ENCODE measurements at places on chromosomes 7 and 10. TPM values are rescaled to one million over a fixed set of nuclear protein-coding genes. Genes with fewer than 3 reads are reported as not detected.

Gene NYAP1
- 5.4 TPM for total RNA-seq

Gene AUTS2
- total RNA-seq = 1.2 TPM

Gene MYH16
- not detected for total RNA-seq

Gene MSMB
- not detected for total RNA-seq

Gene TFAM
- total RNA-seq = 39.0 TPM

Gene SH2D4B
- 0.34 TPM for total RNA-seq

Gene HOXA10
- 3.7 TPM for total RNA-seq

Gene ANKMY2
- 14.6 TPM for total RNA-seq

Gene CCL24
- total RNA-seq = not detected

Gene GPNMB
- total RNA-seq = 0.68 TPM

Gene MUC12
- not detected for total RNA-seq

Gene UTF1
- total RNA-seq = not detected

Gene ZPBP
- not detected for total RNA-seq

Gene PTF1A
- total RNA-seq = not detected

Gene ENKUR
- 0.17 TPM for total RNA-seq

Gene PUS7
- total RNA-seq = 35.1 TPM

Gene HACD1
- total RNA-seq = 27.9 TPM

Gene CLRN3
- 0.19 TPM for total RNA-seq

Gene NCF1
- total RNA-seq = not detected

Gene PDE1C
- total RNA-seq = 1.2 TPM

DNA sequence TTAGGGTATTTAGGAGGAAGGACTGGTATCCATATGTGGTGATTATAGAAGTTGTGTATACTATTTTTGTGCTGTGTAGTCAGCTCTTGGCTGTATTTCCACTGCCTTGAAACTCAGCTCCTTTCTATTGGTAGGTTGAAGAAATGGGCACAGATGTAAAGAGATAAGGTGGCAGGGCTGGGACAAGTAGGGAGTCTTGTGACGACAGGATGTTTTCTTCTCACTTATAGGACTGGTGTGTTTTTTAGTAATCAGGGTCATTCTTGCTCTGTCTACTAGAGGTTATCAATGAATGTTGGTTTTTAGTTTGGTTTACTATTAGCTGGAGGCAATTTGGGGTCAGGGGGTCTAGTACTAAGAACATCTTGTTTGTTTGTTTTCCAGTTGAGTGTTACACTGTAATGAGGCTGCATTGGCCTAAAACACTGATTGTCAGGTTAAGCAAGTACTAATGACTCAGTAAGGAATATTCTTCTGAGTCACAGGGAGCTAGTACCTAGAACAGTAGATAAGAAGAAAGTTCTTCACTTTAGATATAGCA lies 11.8 kb downstream of the UBN2 start:
- DNase-seq = peak; percentile 30

- DNase-seq = peak; percentile 44
Measured at GRCh38 chr7:80135309-80136104, 876 bp downstream of the GNAI1 start.

DNA sequence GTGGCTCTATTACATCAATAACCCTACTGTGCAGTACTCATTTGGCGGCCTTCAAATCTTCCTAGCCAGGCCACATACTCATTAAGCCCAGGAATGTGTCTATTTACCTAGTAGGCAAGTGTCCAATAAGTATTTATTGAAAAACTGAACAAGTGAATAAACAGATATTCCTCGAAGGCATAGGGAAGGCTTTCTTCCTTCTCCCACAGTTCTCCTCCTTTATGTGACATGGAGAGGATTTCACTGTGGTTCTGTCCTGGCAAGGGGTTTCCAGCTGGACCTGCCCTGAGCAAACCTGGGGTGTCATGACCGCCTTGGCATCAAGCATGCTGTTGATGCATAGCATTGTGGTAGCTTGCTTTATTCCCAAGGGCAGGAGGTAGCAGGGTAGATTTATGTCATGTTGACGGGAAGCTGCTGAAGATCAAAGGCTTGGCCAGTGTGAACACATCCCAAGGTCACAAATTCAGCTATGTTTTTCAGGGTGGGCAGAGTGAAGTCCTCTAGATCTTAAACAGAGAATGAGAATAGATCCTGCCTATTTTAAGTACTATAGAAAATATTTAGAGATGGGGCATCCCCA lies 195.1 kb downstream of the INHBA start:
- no peak for DNase-seq

DNA sequence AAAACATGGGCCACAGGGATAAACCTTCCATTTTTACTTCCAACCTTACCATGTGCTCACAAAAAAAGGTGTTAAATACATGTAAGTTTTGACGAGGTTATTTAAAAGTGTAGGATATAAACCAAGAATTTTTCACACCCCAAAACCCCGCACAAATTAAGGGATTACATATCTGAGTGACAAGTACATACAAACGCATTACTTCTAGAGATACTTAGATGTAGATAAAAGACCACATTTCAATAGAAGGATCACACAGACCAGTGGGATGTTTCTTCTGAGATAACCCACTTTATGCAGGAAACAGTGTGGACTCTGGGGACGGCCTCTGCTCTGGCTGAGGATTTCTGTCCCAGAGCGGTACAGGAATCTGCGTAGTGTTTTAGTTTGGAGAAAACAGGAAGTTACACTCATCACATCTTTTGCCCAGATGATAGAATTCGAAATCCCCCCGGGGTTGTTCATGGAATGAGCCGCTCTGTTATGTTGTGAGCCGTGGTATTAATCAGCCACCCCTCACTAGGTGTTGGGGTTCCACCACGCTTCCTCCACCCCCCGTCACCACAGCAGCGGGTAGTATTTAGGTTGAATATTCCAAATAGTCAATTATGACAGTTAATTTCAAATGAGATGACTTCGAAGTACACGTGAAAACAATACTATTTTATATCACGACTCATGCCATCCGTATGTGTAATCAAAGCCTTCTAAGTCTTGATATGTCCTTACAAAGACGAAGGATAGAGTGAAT lies 1.3 kb upstream of the CUL1 start:
- peak; percentile 64 for DNase-seq

- no peak for DNase-seq
Measured at GRCh38 chr7:107345898-107346297, 124.0 kb upstream of the GPR22 start.

- DNase-seq = no peak
Measured at GRCh38 chr10:18683427-18683826, 24.2 kb downstream of the ARL5B start.

GRCh38 chr10:82618007-82618406 lies 743.0 kb downstream of the NRG3 start:
- DNase-seq = no peak

- DNase-seq = no peak
Measured at GRCh38 chr7:42211938-42212337, 25.1 kb downstream of the GLI3 start.

DNA sequence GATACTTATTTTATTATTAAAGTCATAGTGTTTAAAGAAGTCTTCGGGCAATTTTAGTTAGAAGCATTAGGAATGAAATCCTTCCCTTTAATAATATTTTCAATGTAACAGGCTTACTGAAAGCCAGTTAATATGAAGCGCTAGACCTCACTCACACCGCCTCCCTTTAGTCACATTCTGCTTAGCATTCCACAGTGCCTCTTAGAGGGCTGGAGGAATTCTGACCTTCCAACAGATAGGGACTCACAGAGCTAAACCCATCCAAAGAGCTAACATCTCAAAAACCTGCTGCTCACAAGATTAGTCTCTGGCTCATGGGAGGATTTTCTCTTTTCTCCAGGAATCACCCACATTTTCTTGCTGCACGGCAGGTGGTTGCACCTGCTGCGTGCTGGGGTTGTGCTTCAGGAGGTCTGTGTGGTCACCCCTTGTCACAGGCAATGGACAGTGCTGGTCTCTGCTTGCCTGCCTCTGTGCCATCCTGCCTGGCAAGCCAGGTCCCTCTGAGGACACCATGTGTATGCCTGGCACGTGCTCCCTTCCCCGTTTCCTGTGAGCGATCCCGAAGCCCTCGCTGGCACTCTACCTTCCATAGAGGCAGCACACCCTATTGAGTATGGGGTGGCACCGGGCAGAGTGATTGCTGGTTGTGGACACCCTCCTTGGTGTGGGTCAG lies 91.8 kb downstream of the KLF6 start:
- DNase-seq = no peak

DNA sequence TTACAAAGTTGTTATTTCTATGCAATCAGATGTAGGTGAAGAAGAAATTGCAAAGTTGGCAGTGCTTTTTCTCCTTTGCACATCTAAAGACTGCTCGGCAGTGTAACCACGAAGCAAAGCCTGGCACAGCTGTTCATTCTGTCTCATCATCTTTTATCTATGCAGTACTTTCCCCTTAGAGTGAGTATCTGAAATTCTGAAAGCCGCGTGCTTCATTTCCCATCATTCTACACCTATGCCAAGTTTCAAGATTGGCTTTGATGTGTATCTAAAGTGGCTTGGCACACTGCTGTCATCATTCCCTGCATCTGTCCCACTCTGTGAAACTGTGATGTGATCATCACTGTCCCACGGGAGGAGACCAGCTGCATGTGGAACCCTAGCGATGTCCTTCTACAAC lies 15.2 kb downstream of the SOSTDC1 start:
- DNase-seq = no peak

GRCh38 chr7:70006261-70006920 lies 408.1 kb downstream of the AUTS2 start:
- DNase-seq = no peak

DNA sequence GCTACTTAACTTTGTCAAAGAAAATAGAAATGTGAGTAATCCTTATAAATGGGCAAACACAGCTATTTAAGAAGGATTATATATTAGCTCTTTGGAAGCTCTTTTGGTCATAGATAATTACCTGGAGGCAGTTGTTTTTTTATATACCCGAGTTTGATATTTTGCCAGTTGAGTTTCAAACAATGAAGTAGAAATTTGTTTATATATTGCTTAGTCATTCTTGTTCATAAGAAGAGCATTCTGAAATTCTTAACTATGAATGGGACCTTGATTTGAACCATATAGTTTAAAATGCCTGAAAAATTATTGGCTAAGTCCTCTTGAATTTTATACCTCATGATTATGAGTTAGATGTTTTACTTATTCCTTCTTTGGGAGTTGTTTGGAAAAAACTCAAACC lies 36.4 kb downstream of the MINPP1 start:
- peak; percentile 26 for DNase-seq

GRCh38 chr10:129854796-129855705 lies 109.0 kb downstream of the EBF3 start:
- no peak for DNase-seq

- no peak for DNase-seq
Measured at GRCh38 chr7:122543166-122543565, 155.8 kb downstream of the RNF133 start.

- DNase-seq = no peak
Measured at GRCh38 chr7:27948861-27949260, 208.9 kb downstream of the TAX1BP1 start.

DNA sequence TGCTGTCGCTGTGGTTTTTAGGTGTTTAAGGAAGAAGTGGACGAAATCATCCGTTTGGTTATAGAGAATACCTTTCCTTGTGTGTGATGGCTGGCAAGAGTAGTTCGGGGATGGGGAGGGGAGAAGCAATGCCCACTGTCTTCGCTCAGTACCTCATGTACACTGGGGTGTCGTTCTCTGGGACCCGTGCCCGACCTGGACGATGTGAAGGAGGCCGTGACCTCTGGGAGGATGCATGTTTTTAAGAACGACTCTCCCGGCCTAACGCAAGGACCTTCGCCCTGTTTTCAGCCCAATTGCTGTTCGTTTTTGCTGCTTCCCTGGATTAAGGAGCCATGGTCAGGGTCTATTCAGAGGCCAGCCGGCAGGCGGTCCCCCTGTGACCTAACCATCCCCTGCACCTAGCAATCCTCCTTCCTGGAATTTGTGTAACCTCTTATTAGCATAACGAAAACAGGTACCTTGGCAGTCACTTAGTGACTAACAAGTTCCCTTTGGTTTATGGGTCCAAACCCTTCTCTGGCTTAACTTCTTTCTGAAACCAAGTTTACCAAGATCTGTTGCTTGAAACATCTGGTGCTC lies 1.3 kb downstream of the NFE2L3 start:
- DNase-seq = peak; percentile 26

DNA sequence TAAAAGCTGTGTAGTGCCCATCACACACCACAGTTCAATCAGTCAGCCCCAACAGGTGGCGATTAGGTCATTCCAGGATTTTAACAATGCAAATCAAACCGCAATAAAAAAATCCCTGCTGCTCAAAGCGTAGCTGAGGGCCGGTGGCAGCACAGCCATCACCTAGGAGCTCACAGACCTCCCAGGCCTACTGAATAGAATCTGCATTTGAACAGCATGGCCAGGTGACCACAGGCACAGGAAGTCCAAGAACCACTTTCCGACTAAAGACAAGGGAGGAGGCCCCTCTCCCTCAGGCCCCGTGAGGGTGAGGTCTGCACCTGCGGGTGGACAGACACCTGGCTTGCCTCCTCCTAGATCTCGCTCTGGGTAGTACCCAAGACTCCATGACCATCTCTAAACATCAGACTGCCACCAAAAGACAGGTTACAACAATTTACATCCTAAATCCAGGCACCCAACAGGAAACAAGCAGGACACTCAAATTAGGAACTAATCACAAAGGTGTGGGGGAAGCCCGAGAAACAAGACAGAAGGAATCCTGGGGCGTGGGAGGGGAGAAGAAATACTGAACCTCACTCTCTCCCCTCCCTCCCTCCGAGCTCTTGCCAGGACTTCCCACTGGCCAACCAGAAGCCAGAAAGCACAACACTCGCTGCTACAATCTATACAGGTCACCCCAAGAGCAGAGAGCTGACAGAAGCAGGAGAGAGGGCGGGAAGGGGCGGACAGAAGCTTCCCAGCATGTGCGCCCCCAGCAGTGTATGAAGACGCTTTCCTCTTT lies 19.2 kb downstream of the GNA12 start:
- DNase-seq = no peak

- DNase-seq = no peak
Measured at GRCh38 chr10:12941966-12942365, 59.5 kb downstream of the CCDC3 start.

GRCh38 chr10:7855205-7855604 lies 36.9 kb downstream of the TAF3 start:
- DNase-seq = no peak

GRCh38 chr7:120867932-120868331 lies 10.0 kb upstream of the TSPAN12 start:
- no peak for DNase-seq

GRCh38 chr10:93445978-93446720 lies 36.0 kb downstream of the MYOF start:
- peak; percentile 52 for DNase-seq

- DNase-seq = no peak
Measured at GRCh38 chr10:48751730-48752129, 67.1 kb downstream of the WDFY4 start.
